ENCODE measurements at places on chromosomes 3 and 15. TPM values are rescaled to one million over a fixed set of nuclear protein-coding genes. Genes with fewer than 3 reads are reported as not detected.

The DCP1A gene
- 9.4 TPM for total RNA-seq

DNA sequence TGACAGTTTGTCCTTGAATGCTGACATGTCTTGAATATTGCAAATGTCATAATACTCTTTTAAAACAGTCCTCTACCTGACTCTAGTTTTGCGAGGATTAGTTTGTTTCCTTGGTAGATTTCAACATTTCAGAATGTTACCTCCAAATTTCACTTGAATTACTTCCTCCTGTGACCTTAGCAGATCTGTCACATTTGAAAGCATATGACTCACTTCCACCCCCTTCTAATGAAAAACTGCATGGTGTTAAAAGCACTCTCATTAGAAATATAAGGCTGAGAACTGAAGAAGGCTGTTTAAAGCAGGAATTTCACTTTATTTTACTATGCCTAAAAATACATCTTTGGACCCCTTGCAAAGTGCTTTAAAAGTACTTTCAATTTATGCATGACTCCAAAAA is 598.7 kb upstream of the TGFBR2 start:
- no peak for DNase-seq

DNA sequence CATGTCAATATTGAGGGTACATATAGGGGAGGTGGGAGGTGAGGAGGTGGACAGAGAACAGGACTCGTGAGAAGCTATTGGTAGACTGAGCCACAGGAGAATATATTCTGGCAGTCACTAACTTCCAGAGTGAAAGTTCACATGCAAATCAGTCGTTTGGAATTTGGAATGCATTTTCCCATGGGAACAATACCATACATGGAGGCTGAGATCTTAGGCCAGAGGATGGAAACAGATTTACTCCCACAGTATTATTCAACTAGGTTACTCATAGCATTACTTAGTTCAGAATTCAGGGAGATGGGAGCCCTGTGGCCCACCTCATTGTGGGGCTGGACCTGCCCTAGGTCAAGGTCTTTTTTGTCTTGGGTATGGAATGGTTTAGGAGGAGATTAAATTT is 36.4 kb upstream of the ABHD2 start:
- no peak for DNase-seq

- DNase-seq = no peak
Measured at GRCh38 chr15:42628761-42629160, 53.4 kb downstream of the STARD9 start.

- DNase-seq = no peak
Measured at GRCh38 chr15:65785151-65785550, 6.9 kb downstream of the DENND4A start.

The CHRFAM7A gene
- total RNA-seq = 2.0 TPM

DNA sequence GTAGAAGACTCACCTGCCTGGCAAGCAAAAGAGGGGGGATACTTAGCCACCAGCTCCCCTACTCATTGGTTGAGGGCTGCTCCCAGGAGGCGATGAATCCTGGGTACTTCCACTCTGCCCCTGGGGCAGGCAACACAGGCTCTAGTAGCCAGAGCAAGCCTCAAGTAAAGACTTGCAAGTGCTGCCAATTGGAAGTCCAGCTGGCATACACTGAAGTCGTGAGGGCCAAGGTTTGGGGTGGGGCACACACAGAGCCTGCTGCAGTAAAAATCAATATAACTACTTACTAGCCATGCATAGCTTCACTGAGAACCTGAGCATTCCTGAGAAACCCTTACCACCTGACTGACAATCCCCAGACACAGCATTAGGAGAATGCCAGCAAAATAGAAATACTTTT is 123.0 kb upstream of the EIF1B start:
- DNase-seq = no peak

Data from frontal cortex (tissue), 4 donors.